AG09319 (cell line): ENCODE measurements at places on chromosomes 7 and 10.

DNA sequence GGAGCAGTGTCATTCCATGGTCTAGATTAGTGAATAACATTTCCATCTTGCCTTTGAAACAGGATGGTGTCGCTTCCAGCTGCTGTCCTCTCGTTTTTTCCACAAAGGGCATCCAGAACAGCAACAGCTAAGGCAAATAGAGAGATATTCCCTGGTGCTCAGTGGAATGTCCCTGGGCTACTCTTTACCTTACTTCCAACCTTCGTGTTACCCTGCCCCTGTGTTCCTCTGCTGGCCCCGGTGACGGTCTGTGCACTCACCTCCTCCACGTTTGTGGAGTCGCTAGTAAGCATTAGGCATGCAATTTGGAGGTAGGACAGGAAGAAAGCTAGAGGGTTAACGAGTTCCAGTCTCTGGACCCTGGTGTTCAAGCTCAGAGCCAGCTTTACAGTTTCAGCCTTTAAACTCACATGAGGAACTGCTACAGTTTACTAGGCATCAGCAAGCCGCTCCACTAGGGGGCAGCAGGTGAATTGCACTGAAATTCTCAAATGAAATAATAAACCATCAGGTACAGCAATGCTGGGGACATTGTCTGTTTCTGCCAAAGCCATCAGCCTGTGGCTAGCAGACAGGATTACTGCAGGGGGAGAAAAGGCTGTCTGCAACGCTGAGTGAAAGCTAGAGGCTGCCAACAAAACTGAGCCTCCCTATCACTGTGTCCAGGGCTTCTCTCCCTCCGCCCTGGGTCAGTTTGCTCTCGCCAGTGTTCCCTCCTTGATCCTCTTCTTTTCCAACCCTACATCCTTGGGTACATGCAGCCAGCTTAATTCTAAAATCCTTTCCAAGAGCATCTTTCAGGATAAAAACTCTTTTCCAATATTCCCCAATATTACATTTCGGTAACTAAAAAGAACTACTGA lies 9.0 kb downstream of the MRPL32 start:
- DNase-seq, result peak; percentile 38

DNA sequence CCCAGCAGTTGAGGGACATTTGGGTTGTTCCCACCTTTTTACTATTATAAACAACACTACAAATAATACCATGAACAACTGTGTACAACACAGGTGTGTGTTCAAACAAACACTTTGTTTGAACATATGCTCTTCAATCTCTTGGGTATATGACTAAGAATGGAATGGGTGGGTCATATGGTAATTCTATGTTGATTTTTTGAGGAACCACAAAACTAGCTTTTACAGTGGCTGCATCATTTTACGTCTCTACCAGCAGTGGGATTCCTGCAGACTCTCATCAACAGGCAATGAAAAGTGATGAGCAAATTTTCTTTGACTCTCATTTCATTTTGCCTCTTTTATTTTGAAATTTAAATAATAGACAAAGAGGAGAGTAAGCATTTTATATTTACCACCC lies 116.9 kb upstream of the KLF14 start:
- no peak for DNase-seq

DNA sequence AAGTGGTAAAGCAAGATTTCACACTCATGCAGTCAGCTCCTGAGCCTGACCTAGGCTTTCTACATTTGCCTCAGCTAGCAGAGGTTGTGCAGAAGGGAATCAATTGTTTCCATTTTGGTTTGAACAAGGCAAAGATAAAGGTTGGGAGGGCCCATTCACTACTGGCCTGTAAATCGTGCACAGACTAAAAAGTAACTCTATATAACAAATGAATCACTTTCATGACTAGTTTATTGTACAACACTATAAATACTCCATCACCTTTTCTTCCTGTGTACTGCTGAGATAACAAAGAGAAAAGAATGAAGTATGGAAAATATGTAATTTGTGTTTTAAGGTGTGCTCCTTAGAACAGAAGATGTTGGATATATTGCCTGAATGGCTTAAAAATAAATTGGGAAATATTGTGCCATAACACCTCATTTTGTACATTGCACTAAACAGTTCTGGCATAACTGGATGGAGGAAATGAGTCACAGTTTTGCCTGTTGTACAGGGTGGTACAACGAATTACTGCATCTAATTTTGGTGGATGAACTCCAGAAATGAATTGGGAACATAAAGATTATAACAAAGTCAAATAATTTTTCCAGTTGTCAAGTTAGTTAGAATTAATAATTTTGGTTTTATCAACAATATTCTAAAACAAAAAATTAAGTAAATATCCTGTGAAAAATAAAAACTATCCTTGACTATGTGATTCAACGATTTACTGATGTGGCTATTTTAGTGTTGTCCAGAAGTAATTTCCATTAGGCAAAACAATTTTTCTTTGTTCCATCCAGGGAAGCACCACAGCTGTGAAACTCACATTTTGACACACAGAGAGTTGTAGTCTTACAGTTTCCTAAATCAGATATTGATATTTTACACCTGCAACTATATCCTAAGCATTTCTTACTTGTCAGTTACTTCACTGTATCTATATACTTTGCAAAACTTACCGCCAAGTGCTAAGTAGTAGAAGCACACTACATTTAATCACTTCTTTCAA lies 18.0 kb downstream of the SEMA3C start:
- no peak for DNase-seq

- DNase-seq, result no peak
Measured at GRCh38 chr10:129108378-129108777, 358.7 kb upstream of the MGMT start.

DNA sequence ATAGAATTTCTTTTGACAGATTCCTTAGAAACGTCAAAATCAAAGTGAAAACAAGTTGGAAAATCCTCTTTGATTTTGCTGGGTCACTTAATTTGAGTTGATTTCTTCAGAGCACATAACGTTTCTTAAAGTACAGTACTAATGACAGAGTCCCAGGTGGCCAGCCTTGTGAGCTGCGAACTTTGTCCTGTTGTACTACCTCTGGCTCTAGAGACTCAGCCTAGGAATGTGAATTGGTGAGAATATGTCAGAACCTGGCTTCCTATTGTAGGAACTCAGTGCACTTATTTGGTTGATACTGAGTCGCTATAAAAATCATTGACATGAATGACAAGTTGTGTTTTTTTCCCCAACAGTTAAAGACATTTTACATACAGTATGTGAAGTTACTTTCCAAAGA lies 20.2 kb downstream of the SDK1 start:
- DNase-seq, result no peak
